ENCODE measurements at places on chromosomes 12 and 14.

DNA sequence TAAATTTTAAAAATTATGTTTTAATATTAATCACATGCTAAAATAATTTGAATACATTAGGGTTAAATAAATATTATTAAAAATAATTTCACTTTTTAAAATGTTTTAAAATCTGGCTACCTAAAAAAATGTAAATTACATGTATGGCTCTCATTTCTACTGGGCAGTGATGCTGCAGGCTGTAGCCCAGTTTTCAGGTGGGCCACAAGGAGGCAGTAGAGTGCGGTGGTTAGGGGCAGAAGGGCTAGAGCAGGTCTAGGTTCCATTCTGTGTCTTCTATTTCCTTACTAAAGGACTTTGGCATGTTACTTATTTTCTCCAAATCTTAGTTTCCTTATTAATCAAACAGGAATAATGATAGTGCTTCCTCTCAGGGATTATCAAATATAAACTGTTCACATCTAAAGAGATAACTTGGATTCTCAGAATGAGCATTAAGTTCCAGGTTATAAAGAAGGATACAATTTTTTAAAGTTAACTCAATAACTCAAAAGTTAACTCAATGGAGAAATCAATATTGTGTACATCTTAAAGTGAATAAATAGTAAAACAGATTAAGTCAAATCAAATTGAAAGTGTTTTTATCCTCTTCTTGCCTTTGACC, 54.9 kb upstream of the OVCH1 start:
- DNase-seq, result peak; percentile 39

DNA sequence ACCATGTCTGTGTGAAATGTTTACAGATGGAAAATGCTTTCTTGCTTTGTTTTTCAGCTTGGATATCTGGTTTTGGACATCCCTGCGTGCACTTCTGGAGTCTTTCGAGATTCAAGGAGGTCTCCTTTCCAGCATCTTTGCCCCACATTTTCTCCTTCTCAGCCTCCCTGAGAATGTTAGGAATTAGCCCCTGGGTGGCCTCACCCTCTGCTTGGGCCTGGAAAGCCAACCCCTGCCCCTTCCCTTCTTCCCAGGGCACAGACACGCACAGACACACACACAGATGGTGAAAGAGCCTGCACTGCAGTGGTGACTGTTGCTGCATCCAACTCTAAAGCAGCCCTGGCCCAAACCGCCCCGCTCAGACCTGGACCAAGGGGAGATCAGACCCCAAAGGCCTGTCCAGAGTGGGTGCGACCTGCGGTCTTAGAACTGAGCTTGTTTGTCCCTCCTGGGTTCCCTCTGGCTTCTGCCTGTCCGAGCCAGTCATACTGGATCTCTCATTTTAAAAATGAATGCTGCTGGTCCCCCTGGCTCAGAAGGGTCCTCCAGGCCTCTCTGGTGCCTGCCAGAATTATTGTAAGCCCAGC, 8.7 kb upstream of the NCOR2 start:
- no peak for DNase-seq

DNA sequence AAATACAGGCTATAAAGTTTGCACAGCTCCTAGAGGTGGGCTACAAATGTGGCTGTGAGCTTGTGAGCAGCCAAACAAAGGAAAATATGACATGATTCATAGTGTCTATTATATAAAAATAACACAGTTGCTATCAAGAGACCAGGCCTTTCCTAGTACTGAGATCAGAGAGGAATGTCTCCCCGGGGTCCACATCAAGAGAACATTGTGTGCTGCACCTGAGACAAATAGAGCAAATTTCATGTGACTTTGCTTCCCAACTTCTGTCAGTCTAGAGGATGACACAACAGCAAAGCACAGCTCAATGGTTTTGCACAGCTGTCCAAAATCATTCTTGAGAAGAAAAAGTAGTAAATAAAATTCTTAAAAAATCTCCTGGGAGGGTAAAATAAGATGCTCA, 297.5 kb upstream of the PRKD1 start:
- DNase-seq, result no peak

- no peak for DNase-seq
These were observed 34.9 kb downstream of the PTPN21 start for GRCh38 chr14:88519907-88520306.

GRCh38 chr14:64095620-64096019, 198.6 kb downstream of the ESR2 start:
- peak; percentile 44 for DNase-seq

DNA sequence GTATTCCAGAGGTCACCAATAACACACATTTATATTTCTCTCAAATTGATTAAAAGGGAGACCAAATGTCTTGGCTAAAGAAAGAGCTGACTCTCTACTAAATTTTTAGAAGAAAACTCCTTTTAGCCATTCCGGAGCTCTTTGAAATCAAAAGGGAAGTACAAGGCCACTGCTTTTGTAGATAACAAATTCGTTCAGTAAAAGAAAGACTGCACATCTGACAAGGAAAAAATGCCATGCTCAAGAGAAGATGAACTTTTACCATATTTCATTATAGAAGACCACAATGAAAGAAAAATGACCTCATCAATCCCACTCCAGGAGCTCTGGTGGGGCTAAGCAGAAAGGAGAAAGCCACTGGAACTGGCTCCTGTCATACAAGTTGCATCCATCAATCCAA, 57.6 kb downstream of the SPTSSA start:
- no peak for DNase-seq

DNA sequence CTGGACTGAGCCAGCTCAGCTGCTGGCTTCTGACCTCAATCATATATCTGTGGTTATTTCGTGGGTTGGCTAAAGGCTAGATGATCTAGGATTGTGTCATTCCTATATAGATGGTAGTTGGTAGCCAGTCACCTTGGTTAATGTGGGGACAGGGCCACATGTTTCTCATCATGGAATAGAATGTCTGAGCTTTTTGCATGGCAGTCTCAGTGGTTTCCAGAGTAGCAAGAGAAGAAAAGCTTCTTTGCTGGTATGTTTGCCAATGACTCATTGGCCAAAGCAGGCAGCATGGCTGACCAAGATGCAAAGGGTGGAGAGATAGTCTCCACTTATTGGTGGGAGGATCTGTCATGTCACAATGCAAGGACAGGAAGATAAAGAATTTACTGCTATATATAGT, 746.4 kb upstream of the FLRT2 start:
- DNase-seq, result no peak

GRCh38 chr12:71639341-71639760, 24.3 kb downstream of the ZFC3H1 start:
- no peak for DNase-seq

DNA sequence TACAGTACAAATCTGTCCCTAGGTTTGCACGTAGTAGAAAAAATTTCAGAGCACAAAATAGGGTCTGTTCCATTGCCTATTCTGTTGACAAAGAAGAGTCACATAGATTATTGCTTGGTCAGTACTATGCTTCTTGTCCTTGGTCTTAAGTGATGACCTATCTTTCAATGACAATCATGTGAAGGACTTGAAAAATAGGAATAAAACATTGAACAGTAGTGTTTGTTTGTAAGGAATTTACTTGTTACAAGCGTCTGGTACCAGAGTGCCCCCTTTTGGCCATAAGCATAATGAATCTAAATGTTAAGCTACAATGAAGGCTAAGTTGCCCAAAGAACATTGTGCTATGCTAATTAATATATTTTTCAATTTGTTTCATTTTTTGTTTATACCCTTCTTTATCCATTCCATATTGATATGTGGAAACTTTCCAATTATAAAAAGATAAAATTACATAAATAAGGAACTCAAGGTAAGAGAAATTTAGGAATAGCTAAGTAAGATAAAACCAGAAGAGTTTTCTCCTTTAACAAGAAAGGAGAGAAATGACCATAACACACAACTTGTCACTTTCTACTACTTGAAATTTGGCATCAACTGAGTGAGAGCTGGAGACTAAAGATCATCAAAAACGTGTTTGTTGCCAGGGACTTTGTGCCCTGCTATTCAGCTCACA, 204.7 kb downstream of the EPS8 start:
- peak; percentile 51 for DNase-seq

DNA sequence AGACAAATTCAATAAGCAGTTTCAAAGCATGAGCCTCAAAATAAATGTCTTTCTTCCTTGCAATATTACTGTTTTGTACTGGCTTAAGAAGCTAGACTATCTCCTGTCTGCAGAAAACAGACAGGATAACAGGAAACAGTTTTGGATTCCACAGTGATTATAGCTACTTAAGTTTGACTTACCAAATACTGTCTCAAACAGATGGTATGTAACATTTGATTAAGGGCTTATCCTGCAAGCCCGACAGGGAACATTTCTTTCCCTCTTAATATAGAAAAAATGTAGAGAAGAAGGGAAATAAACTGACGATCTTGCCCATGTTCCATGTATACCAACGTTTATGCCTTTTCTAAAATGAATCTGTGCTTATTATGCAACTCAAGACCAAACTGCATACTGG, 179.9 kb upstream of the EEA1 start:
- DNase-seq, result peak; percentile 95

GRCh38 chr12:31928246-31929026, 30.8 kb upstream of the RESF1 start:
- no peak for DNase-seq

GRCh38 chr12:12701457-12701856, 5.5 kb upstream of the GPR19 start:
- DNase-seq, result no peak

- DNase-seq, result peak; percentile 14
These were observed 244.3 kb upstream of the NOVA1 start for GRCh38 chr14:26841920-26842741.

- no peak for DNase-seq
These were observed 37.0 kb upstream of the OTX2 start for GRCh38 chr14:56846970-56847930.

DNA sequence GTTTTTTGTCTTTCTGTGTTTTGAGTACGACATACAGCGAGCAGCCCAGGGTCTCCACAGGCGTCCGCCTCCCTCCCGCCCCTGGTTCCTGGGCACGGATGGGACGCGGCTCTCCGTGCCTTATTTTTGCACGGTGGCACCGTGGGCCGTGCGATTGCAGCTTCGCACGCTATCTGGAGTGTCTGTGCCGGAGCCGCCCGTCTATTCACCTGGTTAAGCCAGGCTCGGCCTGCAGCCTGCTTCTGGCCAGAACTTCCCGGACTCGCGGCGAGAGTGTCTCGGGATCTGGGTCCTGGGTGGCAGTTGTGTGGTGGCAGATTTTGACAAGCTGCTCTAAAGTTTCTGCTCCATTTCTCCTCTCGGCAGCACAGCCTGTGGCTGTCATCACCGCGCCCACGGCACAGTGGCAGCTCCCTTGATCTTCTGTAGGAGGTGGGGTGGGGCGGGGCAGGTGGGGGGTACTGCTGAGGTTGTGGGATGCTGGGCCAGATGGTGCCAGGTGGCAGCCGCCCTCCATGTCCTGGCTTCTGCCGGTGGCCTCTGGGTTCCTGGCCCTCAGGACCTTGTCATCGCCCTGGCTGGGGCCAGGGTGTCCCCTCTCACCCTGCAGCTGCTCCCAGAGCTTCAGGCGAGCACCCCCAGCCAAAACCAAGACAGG, 2.9 kb downstream of the MMP17 start:
- peak; percentile 3 for DNase-seq

- DNase-seq, result no peak
These were observed 98.9 kb downstream of the BTG1 start for GRCh38 chr12:92046557-92047392.

DNA sequence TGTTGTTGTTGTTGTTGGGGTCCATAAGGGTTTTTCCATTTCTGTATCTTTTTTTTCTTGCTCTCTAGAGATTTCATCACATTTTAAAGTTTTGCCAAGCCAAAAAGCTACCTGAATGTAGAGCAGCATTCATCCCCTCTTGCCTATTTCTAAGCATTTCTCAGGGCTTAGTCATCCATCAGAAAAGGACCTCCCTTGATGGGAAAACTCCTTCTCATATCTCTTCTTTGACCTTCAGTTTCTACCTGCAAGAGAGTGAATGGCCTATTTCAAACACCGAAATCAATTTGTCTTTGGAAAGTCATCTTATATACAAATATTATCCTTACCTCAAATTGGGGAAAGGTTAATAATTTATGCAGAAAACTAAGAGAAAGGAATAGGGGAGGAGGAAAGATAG, 4.5 kb downstream of the MYBPC1 start:
- no peak for DNase-seq

DNA sequence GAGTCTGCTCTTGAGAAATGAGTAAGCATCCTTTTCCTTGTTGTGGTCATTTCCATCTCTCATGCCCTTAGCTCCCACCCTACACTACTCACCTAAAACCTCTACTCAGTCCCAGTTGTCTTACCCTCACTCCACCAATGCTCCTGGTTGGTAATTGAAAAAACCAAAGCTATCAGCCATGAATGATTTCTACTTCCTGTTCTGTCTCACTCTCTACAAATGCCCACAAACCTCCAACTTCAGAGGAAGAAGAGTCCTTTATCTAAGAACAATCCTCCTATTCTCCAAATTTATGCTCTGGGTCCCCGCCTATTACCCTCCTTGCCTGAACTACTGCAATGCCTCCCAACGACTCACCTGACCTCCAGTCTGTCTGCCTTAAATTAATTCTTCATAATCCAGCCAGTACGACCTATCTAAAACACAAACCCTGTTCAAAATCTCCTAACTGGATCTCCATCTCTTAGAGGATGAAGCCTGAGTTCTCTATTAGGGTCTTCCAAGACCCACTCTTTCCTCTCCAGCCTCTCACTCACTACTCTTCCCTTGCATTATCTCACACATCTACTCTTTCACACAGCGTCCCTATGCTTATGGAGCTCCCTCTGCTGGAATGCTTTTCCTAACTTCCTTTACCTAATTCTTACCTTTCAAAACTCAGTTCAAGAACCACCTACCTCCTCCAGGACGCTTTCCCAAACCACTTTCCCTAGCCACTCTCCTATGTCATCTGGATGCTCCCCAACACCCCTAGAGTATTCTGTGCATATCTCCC, 2.2 kb downstream of the DHRS1 start:
- peak; percentile 38 for DNase-seq

- no peak for DNase-seq
These were observed 815 bp downstream of the DEGS2 start for GRCh38 chr14:100158566-100159093.
